ENCODE measurements at places on chromosomes 11 and 22.

DNA sequence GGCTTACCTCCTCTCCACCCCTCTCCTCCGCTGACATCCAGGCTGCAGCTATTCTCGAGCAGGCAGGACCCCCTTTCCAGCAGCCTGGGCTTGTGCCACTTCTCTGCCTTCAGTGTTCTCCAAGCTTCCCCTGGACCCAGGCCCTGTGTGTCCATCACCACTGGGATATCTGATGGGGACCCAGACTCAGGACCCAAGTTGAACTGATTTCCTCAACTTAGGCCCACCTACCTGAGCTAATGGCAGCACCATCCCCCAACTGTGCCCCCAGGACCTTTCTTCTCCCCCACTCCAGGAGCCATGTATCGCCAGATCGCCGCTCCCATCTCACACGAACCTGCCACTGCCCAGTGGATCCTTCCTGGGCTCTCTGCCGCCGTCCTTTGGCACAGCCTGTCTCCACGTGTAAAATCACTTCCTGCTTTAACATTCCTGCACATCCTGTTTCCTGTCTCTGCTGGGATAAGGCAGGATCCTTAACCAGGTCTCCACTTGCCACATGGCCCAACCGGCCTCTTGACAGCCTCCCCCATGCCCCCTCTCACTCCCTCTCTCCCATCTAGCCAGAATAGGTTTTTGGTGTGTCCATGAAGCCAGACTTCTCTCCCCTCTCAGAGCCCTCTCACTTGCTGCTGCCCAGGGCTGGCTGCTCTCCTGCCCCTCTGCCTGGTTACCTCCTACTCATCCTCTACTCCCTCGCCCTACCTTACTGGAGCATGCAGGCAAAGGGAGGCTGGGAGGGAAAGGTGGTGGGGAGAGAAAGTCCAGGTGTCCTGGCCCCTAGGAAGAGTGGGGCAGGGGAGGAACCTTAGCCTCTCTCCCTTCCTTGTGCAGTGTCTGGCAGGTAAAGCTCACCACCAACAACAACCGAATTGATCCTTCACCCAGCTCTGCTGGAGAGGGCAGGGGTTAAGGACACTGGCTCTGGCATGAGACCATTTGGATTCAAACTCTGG, 9.4 kb downstream of the SPATA19 start:
- no peak for DNase-seq

GRCh38 chr11:75244052-75244814, 3.7 kb downstream of the TPBGL start:
- DNase-seq = no peak

DNA sequence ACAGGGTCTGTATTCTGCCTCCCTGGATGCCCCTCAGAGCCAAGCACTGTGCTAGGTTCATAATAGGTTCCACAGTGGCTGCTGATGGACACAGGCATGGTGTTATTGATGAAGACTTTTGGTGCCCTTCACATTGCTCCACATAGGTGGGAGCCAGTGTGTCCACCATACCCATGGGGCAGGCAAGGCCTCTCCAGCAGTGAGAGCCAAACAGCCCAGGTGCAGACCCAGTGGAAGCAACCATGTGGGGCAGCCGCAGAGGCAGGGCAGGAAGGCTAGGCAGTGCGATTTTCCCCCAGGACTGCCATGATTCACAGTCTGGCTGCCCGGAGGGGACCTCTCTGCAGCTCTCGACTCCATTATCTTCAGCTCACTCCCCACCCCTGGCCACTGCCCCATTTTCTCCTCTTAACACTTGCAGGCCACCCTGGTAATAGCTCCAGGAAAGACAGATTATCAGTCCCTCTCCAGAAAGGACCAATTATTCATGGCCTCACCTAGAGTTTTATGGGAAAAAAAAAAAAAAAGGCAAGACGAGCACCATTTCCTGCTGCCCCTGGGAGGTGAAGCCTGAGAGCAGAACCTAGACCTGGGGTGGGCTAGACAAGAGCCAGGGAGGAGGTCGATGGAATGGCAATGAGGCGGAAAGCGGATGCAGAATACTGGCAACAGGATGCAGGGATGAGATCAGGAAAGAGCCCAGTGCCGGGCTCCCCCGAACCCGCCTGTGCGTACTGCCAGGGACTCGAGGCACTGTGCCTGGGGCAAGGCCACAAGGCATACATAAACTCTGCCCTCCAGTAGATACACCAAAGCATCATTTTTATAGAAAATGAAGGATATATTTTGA, 343.0 kb upstream of the NCAM1 start:
- no peak for DNase-seq

- DNase-seq = no peak
Measured at GRCh38 chr22:42685941-42686653, 34.6 kb downstream of the A4GALT start.

DNA sequence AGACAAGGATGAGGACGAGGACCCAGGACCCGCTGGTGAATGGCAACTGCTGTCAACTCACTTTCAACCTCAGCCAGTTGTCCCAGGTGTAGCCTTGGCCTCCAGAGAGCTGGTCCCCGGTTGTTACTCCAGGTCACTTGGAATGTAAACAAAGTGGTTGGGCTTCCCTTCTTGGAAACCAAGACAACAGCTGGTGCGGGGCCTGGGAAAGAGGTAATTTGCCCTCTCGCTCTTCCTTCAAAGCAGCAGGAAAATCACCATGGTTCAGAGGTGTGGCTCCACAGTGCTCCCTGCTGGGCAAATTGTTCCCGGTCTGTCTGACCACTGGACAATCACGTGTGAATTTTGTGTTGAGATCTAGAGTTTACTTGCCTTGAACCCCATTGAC, 15.0 kb downstream of the SLC1A2 start:
- peak; percentile 48 for DNase-seq

DNA sequence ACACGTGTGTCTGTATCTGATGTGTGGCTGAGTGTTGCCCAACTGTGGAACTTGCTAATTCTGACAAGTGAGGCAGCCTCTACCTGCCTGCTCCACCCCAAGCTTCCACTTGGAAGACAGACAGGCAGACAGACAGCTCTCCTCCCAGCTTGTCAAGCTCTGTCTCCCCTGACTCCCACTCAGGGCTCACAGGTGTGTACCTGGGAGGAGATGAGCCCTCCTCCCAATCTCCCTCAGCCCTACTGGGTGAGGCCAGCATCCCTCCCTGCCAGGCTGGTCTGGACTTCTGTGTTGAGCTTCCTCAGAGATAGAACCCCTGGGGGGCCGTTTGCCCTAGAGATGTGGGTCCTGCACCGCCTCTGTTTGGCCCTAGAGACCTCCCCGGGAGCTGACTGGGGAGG, 1.0 kb upstream of the CHRM1 start:
- DNase-seq = no peak

DNA sequence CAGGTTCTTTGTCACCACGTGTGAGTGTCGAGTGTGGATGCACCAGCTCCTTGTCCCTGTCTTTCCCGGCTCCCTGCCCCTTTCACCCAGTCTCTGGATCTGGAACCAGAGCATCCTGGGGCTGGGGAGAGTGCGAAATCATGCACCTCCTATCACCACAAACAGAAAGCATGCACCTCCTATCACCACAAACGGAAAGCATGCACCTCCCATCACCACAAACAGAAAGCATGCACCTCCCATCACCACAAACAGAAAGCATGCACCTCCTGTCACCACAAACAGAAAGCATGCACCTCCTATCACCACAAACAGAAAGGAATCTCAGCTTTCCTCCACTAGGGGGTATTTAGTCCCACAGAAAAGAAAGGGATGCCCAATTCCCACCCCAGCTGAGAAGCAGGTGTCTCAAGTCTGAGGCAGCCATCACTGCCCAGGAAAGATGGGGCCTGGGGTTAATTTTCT, 5.9 kb upstream of the GLB1L3 start:
- DNase-seq = no peak

GRCh38 chr11:4017129-4017528, 77.5 kb upstream of the RRM1 start:
- no peak for DNase-seq

DNA sequence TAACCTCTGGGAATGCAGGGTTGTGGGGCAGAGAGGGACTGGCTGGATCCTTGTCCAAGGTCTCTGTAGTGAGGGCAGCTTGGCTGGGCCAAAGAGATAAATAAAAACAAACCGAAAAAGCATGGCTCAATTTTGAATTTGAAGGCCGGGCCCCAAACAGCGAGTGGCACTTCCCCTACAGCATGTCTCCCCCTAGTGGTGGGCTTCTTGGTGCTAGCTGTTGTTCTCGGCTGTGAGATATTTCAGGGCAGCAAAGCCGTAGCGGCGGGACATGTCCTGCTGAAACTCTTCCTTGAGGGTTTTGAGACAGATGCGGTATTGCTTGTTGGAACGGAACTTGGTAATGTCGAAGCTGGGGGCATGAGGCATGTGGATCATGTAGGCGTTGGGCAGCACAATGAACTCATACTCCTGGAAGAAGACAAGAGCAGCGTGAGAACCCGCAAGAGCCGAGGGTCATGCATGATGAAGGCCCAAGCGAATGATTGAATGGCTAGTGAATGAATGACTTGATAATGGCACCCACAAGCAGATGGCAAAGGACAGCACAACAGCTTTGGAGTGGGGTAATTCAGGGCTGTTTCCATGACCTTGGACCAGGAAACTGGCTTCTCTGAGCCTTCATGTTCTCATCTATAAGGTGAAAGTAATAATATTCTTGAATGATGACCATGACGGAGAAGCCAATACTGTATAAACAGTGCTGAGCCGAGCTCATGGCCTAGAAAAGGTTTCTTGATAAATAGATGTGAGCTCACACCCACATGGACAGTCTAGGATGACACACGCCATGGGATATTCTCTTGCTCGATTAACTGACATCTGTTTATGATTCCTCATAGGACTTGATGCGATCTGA, 216.3 kb upstream of the SYN3 start:
- DNase-seq = peak; percentile 9

GRCh38 chr11:88363648-88364065, 26.1 kb upstream of the CTSC start:
- DNase-seq = peak; percentile 55

GRCh38 chr11:114395736-114396135, 4.6 kb downstream of the C11orf71 start:
- DNase-seq = peak; percentile 21

DNA sequence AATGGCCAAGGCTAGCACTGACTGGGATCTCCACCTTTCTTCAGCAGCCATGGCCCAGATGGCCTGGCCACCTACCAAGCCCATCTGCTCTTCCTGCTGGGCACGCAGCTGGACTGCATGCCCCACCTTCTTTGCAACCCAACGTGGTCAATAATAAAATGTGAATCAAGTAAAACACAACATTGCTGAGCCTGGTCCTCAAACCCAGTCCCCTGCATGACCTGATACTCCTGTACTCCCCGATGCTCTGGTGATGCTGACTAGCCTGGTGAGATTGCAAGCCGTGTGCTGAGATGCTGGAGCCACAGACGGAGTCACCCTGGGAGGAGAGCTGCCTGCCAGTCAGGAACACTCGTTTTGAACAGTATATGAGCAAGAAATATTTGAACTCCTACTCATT, 34.0 kb downstream of the PARVG start:
- DNase-seq = no peak

DNA sequence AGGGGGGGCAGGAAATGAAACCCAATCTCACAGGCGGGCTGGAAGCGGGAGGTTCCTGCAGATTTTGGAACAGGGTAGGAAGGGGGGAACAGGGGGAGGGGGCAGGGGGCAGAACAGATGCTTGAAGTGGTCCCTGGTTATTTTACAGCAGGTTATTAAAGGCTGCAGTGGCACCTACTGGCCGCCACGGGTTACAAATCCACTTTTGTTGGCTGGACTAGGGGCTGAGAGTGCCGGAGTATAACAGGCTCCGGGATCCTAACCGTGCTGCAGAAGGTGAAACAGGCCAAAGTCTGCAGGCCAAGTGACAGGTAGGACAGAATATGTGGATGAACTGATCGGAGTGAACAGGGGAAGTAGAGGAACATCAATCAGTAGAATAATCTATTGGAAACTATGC, 2.5 kb downstream of the ROBO3 start:
- DNase-seq = peak; percentile 70

- no peak for DNase-seq
Measured at GRCh38 chr11:28011813-28012212, 96.1 kb downstream of the KIF18A start.

- DNase-seq = peak; percentile 57
Measured at GRCh38 chr22:36194971-36195370, 6.6 kb downstream of the APOL4 start.

DNA sequence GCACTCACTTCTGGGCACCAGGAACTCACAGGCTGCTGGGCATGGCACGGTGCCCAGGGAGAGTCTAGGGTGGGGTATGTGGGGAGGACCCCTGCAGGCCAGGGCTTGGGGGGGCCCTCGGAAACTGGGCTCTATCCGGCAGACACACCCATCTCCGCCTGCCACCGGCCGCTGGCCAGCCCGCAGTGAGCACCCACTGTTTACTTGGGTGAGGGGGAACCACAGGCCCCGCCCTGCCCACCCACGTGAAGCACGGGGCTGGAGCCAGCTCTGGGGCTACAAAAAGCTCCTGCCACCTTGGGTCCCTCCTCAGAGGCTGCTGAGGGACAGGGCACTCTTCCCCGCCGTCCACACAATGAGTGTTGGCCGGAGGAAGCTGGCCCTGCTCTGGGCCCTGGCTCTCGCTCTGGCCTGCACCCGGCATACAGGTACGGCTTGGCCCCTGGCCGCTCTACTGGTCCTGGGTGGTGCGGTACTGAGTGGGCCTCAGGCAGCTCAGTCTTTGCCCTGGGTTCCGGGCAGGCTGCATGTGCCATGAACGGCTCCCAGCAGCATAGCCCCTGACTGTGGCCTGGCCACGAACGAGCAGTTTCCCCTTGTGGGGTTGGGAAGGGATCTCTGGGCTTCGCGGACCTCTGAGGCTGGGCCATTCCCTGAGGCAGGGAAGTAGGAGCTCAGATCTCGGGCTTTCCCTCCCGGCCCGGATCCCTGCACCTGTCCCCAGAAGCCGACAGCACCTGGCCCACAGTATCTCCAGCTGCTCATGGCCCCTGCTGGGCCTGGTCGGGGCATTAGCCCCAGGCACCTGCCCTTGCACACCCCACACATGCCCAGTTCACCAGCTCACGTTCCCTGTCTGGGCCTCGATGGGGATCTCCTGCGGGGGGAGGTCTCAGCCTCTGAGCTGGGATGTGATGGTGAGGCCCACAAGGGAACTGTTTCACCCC, at the start of gene MUC5AC:
Gene MUC5AC (plus strand): TSS at position 309 of the 947 bp plus-strand sequence. CDS start 47 bp downstream, at position 356.
- DNase-seq = no peak

DNA sequence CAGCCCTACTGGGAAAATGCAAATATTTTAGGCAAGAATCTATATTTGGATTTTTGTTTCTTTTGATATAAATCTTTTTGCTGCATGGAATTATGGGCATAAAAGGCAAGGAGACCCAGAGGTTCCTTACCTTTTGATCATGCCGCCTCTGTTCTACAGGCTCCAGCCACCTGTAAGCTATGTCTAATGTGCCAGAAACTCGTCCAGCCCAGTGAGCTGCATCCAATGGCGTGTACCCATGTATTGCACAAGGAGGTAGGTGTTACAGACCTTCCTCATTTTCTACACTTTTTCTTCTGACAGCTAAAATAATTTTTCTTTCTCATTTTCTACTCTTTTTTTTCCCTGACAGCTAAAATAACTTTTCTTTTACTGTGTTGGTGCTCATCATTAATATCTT, 8.2 kb upstream of the BACE1-AS start:
- no peak for DNase-seq
